SW 1271 (cell line): ENCODE measurements at places on chromosomes 7 and 10.

DNA sequence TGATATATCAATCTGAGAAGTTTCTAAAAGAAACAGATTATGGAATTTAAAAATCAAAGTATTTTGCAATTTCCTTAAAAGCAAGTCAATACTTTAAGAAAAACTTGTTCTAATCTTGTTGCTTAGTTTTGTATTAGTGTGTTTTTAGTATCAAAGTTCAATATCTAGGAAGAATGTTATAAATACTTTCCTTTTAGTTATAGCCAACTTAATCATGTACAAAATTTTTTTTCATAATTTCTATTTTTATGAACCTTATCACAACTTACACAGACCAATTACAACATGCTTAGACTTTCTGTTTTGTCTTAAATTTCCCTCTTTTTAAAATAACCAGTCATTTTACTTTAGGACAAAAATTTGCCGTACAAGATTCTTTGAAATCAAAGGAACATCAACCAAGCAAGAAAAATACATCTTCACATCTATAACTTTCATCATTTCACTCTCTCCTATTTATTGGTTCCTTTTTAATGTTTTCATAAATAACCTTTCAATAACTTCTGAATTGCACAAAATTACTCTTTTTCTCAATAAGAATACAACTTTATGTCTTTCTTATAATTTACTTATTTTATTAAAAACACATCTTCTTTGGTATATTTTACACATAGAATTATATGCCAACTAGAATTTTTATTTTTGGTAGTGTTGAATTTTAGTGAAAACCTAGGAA is 308.2 kb upstream of the GLI3 start:
- DNase-seq = no peak

GRCh38 chr10:96321822-96322221 is 17.6 kb downstream of the DNTT start:
- DNase-seq = no peak

DNA sequence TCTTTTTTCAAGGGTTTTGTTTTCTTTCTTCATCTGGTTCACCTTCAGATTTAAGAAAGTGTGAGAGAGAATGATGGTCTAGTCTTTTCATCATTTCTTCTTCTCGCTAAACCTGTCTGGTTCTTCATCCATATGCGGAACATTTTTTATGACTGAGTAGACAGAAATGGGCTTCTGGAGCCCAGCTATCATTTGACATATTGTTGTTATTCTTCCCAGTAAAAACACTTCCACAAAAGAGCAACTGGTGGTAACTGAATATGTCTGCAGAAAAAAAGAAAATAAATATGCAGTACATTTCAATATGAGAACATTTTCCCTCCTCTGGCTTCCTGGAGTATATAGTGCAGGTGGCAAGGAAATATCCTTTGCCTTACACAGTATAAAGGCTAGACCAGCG is 209.5 kb downstream of the JCAD start:
- no peak for DNase-seq

GRCh38 chr10:59903871-59904270 is 2.5 kb downstream of the CCDC6 start:
- DNase-seq = no peak

GRCh38 chr10:62861507-62861906 is 45.3 kb upstream of the EGR2 start:
- DNase-seq = no peak

- no peak for DNase-seq
These were observed 147.1 kb downstream of the LRRC4 start for GRCh38 chr7:127884066-127884559.

DNA sequence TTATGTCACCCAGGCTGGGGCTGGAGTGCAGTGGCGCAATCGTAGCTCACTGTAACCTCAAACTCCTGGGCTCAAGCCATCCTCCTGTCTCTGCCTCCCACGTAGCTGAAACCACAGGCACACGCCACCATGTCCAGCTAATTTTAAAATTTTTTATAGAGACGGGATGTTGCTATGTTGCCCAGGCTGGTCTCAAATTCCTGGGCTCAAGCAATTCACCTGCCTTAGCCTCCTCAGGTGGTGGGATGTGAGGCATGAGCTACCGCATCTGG is 123.2 kb upstream of the PARD3 start:
- DNase-seq = no peak

GRCh38 chr10:30398788-30399187 is 35.2 kb upstream of the MAP3K8 start:
- no peak for DNase-seq

GRCh38 chr10:52566471-52567246 is 205.9 kb downstream of the MBL2 start:
- peak; percentile 14 for DNase-seq

- no peak for DNase-seq
These were observed 12.3 kb downstream of the RPA3 start for GRCh38 chr7:7706101-7706511.

DNA sequence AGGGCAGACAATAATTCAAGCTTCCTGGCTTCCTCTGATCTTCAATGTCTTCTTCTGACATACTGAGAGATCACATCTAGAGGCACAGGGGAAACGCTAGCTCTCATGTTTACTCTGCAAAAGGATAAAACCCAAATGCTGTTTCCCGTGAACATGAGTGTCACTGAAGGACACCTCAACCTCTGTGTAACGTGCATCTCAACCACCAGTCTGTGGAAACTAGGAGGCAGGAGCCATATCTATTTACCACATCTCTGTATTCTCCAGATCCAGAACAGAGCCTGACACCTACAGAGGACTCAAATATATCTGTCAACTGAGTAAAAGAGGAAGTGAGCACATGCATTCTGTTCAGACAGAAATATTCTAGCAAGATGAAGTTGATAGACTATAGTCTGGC is 140.3 kb upstream of the TARP start:
- DNase-seq = no peak

GRCh38 chr10:131852176-131852822 is 48.5 kb upstream of the PPP2R2D start:
- DNase-seq = no peak

GRCh38 chr10:29239569-29240472 is 49.0 kb upstream of the LYZL1 start:
- DNase-seq = no peak

GRCh38 chr10:12355384-12355783 is 6.0 kb downstream of the CAMK1D start:
- no peak for DNase-seq

GRCh38 chr10:119406601-119407253 is 135.8 kb downstream of the RGS10 start:
- no peak for DNase-seq

GRCh38 chr10:127320176-127320575 is 123.8 kb upstream of the INSYN2A start:
- DNase-seq = no peak

DNA sequence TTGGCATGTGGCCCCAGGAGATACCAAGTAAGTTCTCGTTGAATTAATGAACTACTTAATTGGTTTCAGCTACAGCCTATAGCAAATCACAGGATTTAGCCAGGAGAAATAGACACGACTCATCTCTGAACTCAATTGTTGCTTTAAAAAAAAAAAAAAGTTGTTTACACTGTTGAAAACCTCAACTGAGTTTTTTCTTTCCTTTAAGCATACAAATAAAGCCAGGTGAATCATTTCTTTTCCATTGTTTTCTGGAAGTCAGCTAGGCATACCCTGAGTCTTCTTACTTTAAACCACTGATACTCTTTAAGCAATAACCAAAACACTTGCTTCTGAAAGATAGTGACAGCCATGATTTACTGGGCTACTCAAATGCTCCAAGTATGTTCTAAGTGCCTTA is 755 bp downstream of the FRMPD2 start:
- DNase-seq = no peak

GRCh38 chr7:12210179-12211053 is 678 bp upstream of the TMEM106B start:
- DNase-seq = no peak

GRCh38 chr10:127905001-127905847 is 1.7 kb upstream of the PTPRE start:
- DNase-seq = no peak

DNA sequence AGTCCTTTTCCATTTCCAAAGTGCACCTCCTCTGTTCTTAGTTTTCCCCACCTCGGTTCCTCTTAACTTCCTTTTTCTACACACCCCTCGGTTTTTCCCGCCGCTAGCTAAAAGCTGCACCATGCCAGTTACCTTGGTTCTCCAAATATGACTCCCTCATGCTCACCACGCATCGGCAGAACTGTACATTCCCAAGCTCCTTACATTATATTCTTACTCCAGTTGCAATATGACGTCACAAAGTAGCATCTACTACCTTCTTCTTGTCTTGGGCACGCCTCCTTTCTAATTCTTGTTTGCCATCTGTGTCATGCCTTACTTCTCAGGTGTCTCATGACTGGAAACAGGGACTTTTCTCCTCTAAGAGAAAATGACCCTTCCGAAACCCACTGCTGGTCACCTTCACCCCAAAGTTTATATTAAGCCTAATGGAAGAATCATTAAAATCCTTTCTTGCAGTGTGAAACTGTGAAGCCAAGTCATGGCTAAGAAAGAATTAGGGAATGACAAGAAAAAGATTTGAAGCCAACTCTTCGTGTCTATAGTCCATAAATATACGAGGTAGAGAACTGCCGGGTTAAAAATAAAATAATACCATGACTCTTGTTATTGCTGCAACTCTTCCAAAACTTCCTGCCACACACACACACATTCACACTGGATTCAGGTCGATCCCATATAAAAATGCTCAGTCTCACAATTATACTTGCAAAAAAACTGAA is 1.7 kb downstream of the ESYT2 start:
- DNase-seq = no peak

- no peak for DNase-seq
These were observed 1.9 kb upstream of the CUL1 start for GRCh38 chr7:148696787-148697186.

DNA sequence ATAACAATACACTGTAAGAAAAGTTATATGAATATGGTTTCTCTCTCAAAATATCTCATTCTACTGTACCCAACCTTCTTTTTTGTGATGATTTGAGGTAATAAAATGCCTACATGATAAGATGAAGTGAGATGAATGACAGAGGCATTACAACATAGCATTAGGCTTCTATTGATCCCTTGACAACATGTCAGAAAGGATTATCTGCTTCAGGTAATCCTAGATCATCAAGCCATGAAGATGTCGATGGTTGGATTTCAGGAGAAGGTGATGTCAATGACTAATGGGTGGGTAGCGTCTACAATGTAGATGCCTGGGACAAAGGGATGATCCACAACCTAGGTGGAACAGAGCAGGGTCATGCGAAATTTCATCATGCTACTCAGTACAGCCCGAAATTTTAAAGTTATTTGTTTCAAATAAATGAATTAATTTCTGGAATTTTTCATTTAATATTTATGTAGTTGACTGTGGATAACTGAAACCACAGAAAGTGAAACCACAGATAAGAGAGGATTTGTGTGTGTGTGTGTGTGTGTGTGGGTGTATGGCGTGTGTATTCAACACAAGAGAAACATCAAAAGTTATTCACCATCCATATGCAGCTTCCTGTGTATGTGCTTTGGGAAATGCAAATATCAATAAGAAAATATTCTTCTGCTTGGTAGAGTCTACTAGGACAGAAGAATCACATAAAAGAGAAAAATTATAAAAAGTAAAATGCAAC is 77.0 kb downstream of the MAGI2 start:
- DNase-seq = no peak

GRCh38 chr10:113047963-113048781 is 98.1 kb downstream of the TCF7L2 start:
- no peak for DNase-seq

DNA sequence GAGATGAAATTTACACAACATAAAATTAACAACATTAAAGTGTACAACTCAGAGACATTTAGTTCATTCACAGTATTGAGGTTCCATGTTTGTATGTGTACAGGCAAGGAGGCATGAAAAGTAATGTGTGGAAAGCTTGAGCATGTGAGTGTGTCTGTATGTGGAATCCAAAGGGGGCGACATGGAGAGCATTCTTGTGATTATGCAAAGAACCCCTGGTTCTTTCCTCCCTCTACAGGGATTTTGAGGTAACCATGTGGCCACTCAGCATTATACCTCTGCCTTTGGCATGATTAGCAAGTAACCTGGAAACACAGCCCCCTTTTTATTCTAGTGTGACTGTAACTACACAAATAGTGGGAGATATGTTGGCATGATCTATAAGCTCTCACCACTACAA is 21.0 kb downstream of the OR2F1 start:
- DNase-seq = no peak

- DNase-seq = no peak
These were observed 107.4 kb downstream of the ZRANB1 start for GRCh38 chr10:125049216-125049881.

GRCh38 chr10:30059209-30060107 is at the start of gene JCAD:
TSS of gene JCAD (minus strand) at chr10:30059586. CDS start at chr10:30047812, 11,774 bp downstream.
- peak; percentile 44 for DNase-seq
